ENCODE measurements at places on chromosomes 2 and 18.

- no peak for DNase-seq
These were observed 2100.9 kb upstream of the CELF4 start for GRCh38 chr18:39666541-39666940.

- no peak for DNase-seq
These were observed 60.8 kb upstream of the STAM2 start for GRCh38 chr2:152236191-152236925.

- no peak for DNase-seq
These were observed 677 bp upstream of the TMEM178A start for GRCh38 chr2:39664888-39665591.

DNA sequence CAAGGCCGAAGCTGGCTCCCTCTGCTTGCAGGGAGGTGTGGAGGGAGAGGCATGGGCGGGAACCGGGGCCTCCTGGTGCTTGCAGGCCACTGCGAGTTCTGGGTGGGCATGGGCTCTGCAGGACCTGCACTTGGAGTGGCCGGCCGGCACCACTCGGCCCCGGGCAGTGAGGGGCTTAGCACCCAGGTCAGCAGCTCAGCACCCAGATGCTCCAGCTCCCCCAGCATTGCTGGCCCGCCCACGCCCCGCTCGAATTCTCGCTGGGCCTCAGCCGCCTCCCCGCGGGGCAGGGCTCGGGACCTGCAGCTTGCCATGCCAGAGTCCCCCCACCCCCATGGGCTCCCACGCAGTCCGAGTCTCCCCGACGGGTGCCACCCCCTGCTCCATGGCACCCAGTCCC, 176.2 kb upstream of the FAM98A start:
- no peak for DNase-seq

DNA sequence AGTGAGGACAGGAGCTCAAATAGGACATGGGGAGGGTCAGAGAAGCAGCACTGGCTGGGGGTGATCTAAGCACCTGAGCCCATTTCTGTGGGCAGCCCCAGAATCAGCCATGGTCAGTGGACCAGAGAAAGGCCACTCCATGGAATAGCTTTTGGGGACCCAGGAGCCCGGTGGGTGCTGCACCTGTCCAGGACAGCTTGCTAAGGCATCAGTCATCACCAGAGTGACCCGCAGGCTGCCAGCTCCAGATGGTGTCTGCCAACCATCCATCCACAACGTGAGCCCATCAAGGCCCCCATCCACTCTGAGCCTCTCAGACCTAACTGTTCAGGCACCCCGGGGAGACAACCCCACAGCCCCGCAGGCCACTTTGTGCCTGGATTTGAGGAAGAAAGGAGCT, 23.6 kb upstream of the COL6A3 start:
- no peak for DNase-seq

- no peak for DNase-seq
These were observed 1400.7 kb upstream of the ACVR2A start for GRCh38 chr2:146444085-146444484.

DNA sequence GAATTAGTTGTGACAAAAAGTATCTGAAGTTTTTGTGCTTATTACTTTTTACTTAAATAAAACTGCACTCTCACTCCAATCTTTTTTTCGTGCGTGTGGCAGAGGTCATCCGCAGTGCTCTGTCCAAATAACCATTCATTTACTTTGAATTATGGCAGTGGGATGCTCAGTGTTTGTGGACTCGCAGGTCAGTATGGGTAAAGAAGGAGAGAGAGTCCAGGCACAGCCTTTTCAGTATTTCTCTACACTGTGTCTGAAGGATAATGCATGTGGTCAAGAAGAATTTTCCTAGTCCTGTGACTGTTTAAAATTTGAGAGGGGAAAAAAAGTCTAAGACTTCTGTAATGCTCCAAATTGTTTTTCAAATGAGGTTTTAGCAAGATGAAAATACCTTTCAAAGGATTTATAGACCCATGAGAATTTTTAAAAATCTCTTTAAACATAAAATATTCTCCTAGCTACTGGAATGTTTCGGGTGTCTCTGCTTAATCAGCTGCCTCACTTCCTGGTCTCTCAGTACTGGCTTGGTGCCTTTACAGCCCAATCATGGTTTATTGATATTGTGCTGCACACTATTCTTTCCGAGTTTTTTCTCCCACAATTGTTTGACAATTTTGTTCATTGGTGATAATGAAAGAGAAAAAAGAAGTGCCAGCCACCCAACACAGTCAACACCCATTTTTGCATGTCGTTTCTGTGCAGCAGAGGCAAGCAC, 453.2 kb downstream of the PTPRM start:
- DNase-seq: no peak

GRCh38 chr18:8329186-8329771, 280.0 kb upstream of the RAB12 start:
- DNase-seq: no peak

DNA sequence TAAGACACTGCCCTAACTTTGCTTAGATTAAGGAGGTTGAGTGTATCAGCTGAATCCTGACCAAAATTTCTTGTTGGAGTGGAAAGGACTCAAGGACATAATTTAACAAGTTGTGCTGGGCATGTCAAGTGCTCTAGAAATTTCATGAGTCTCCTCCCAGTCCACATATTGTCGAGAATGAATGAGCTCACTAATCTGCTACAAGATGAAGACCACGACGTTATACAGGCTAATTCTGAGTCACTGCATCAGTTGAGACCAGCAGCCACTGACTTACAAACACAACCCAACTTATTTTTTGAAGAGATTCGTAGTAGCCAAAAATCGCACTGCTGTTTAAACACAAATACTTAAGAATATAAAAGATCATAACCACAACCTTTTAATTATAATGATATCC, 28.7 kb upstream of the SLC8A1 start:
- DNase-seq: no peak

DNA sequence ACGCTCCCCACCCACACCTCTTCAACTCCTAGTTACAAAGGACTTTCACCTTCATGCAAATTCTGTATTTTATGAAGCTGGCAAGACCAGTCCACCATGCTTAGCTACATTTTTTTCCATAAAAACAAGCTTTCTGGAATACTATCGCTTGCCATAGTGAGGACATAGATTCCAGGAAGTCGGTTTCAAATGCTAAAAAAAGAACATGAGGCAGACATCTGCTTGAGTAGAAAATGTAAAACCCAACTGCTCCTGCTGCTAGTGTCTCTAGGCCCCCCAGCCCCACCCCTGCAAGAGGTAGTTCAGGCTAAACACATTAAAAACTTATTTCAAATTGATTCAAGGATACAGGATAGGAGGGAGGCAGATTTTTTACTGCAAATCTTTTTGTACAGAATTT, 148.9 kb downstream of the SMAD2 start:
- DNase-seq: no peak

GRCh38 chr2:218152172-218152571, 14.6 kb downstream of the CXCR1 start:
- DNase-seq: no peak

- DNase-seq: no peak
These were observed 117.4 kb downstream of the HDAC4 start for GRCh38 chr2:239283288-239283945.

DNA sequence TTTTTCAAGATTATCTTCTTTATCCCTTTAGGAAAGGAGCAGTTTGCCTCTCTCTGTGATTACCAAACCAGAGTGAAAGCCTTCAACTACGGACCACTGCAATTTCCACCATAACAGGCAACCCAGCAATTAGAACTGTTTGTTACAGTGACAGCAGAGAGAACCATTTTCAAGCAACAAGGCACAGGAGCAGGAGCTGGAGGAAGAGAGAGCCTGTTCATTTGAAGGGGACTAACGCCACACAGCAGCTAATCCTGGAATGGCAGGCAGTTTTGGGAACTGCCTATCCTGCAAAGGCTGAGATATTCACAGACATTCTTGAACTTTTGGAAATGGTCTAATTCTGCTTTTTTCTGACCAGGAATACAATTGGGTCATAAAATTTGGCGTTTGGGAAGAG, 1541.9 kb upstream of the PIK3C3 start:
- DNase-seq: no peak

- DNase-seq: no peak
These were observed 35.1 kb downstream of the MYO1B start for GRCh38 chr2:191280290-191280689.

DNA sequence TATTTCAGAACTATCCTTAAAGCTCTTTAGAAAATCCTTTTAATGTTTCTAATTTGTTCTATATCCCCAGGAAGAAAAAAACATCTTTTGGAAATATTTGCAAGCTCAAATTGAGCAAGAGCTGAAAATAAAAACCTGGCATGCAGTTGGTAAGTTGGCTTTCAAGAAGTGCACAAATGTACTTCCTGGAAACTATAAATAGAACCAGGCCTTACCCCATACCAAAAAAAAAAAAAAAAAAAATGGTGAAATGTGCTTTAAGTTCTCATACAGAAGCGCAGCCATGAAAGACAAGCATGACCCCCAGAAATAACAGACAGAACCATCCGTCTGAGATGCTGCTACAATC, 178.5 kb downstream of the HDAC4 start:
- DNase-seq: no peak

- no peak for DNase-seq
These were observed 24.0 kb downstream of the IL18RAP start for GRCh38 chr2:102446936-102447335.

GRCh38 chr18:3340682-3341097, 78.8 kb downstream of the MYL12B start:
- no peak for DNase-seq

DNA sequence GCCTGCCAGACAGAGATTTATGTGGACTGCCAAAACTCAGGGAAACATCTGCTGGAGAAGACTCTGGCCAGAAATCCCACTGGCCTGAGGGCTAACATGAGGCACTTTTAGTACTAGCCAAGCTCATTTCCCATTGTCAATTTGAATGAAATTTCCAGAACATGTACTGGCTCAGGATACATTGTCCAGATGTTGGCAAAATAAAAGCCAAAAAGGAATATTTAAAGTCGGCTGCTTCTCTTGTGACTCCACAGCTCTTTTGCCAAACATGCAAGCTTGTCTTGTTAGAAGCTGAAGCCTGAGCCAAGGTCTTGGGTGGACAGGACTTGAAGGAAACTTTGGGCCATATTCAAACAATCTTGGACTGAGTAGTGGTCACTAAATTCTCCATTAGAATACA, 215.5 kb downstream of the NCKAP5 start:
- DNase-seq: no peak

GRCh38 chr18:63240531-63241316, 78.8 kb downstream of the BCL2 start:
- DNase-seq: no peak

DNA sequence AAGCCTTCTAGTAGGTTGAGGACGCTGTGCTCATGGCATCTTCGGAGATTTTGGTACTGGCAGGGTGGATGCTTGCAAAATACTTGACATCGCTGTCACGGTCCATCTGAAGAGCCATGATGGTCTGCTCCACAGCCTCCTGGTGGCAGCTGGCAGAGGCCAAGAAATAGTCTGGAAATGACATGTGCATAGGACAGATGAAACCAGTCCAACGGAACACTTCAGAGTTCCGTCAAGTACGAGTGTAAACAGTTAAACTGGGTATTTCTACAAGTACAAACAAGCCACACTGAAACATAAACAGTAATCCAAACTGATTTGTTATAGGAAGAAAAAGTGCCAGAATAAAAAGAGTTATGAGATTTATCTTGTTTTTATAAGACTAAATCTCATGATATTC, 66.6 kb downstream of the PPP4R1 start:
- DNase-seq: no peak

DNA sequence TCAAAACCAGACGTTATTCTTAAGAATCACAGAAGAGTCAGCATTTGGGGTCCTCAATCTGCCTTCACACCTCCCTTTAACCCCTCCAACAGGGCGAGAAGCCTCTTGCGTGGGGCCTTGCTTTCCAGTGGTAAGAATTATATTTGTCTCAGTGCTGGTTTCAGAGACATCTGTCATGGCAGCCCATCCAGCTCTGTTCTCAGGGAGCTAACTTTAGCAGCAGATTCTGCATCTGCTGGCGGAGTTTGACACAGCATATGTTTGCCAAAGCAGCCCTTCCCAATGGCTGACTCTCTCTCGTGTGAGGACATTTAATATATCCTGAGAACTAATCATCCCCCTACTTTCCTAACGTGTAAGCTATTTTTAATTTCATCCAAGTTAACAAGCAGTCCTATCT, 91.5 kb upstream of the BCL11A start:
- no peak for DNase-seq

DNA sequence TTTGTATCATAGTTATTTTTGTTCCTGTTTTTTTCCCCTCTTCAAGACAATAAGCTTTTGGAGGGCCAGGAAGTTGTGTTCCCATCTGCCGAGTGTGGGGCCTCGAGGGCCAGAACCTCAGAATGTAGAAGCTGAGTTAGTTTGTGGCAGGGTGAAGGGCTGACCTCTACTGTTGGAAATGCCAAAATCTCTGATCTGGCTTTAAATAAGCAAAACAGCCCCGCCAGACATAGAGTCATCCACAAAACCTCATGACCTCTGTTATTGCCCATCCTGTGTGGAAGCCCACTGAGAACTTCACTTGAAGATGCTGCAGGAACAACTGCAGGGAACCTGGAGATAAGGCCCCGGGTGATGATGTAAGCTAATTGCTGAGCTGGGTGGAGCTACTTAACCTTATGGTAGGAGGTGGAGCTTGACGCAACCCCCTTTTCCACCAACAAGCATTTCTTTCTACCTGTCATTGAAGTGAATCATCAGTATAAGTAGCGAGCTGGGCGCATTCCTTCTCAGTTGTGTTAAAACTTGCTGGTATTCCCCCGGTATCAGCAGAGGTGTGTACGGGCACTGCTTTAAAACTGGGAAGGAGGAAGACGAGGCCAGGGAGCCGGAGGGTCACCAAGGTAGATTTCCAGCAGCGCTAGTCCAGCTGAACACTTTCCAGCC, 177.2 kb downstream of the NEDD4L start:
- DNase-seq: no peak

DNA sequence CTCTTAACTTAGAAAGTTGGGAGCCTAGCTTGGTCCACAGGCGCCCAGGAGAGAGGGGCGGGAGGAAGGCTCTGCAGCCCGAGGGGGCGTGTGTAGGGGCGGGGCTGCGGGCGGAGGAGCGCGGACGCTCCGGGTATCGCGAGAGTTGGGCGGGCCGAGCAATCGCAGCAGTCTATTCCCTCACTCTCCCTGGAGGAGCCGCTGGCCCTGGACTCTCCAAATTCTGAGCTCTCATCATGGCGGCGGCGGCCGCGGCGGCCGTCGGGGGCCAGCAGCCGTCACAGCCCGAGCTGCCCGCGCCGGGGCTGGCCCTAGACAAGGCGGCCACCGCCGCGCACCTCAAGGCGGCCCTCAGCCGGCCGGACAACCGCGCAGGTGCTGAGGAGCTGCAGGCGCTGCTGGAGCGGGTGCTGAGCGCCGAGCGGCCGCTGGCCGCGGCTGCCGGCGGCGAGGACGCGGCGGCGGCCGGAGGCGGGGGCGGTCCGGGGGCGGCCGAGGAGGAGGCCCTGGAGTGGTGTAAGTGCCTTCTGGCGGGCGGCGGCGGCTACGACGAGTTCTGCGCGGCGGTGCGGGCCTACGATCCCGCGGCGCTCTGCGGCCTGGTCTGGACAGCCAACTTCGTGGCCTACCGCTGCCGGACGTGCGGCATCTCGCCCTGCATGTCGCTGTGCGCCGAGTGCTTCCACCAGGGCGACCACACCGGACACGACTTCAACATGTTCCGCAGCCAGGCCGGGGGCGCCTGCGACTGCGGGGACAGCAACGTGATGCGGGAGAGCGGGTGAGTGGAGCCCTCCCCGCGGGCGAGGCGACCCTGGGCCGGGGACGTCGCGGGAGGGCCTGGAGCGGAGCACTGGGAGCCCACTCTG, at the start of gene UBR3:
UBR3 (plus strand) TSS at position 183 of the 869 bp plus-strand sequence; CDS start at position 237, 54 bp downstream.
- DNase-seq: peak; percentile 84

- no peak for DNase-seq
These were observed 289.4 kb downstream of the ZEB2 start for GRCh38 chr2:144230448-144231085.

GRCh38 chr2:165692906-165693305, 101.1 kb downstream of the GALNT3 start:
- DNase-seq: no peak

- DNase-seq: no peak
These were observed 48.5 kb downstream of the SOCS6 start for GRCh38 chr18:70337139-70337972.

All from T-cell (primary cell).